ENCODE measurements at places on chromosomes 6 and 20.

GRCh38 chr6:113924312-113924723 lies 46.6 kb downstream of the HDAC2 start:
- no peak for DNase-seq

DNA sequence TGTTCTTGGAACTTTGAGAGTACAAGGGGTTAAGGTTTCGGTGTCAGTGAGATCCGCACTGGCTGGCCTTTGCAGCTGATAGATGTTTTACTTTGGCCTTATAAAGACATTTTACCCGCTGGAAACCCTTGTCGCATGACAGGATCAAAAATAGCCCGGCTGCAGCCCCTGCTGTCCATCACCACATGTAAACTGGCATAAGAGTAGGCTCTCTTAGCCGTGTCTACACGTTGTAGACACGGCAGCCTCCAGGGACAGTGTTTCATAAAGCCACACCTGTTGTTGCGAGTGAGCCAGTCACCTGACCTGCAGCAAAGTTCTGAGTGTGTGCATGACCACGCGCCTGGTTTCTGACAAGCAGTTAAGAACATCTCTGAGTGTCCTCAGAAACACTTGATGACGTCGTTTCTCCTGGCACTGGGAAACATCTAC lies 8.5 kb downstream of the RBM24 start:
- no peak for DNase-seq

DNA sequence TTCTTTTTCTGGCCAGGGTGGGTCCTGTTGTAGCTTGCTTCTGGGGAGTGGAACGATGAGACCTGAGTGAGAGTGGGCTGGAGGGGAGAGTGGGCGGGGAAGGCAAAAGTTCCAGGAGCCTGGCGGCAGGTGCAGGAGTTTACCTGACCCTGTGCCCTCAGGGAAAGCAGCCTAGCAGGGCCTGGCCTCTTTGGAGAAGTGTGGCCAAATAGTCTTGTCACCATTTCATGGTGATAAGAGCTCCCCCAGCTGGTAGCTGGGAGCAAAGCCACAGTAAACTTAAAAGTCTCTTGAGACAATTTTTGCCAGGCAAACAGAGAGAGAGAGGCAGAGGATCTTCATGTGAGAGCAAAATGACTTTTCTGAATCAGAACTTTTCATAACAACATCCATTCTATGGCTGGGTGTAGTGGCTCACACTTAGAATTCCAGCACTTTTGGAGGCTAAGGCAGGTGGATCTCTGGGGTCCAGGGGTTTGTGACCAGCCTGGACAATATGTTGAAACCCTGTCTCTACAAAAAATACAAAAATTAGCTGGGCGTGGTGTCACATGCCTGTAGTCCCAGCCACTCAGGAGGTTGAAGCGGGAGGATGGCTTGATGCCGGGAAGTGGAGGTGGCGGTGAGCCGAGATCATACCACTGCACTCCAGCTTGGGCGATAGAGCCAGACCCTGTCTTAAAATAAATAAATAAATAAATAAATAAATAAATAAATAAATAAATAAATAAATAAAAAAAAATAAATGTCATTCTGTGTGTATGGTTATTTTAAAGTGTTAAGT lies 161.8 kb upstream of the SCGN start:
- DNase-seq, result peak; percentile 52

DNA sequence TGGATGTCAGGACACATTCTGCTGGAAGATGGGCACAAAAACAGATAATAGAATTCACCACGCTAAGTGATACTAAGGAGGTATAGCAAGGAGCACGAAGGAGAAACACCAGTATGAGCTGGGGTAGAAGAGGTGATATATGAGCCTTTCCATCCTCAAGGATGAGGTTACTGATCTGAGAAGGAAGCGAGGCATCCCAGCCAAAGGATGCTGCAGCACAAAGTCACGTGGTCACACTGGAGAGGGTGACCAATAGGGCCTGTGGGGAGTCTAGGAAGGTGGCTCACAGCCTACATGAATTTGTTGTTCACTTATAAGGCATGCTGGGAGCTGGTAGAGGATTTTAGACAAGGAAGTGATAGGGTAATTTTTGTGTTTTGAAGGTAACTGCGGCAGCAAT lies 1.4 kb downstream of the GINS1 start:
- no peak for DNase-seq

- no peak for DNase-seq
Observed at GRCh38 chr6:8082954-8083858, 19.0 kb upstream of the BLOC1S5 start.

DNA sequence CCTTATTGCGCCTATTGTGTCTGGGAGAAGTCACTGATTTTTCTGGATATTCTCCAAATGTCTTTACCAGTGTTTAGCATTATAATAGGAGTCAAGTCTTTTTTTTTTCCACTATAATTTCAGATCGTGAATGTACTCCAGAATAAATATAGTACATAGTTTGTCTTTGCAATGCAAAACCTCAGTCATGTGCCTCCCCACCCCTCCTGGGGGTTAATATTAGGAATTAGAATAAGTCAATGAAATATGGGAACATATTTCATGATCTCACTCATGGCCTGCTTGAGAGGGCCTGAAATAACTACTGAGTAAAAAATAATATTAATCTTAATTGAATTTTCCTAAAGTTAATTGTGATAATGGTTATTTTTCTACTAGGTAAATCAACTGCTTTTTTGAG lies 79.0 kb upstream of the TMEM170B start:
- DNase-seq, result no peak

All from NCI-H2081 treated with DMSO at 0.1 percent for 48 hours (cell line).